NCI-H1105 treated with DMSO at 0.1 percent for 48 hours (cell line): ENCODE measurements at places on chromosomes 16 and 17.

DNA sequence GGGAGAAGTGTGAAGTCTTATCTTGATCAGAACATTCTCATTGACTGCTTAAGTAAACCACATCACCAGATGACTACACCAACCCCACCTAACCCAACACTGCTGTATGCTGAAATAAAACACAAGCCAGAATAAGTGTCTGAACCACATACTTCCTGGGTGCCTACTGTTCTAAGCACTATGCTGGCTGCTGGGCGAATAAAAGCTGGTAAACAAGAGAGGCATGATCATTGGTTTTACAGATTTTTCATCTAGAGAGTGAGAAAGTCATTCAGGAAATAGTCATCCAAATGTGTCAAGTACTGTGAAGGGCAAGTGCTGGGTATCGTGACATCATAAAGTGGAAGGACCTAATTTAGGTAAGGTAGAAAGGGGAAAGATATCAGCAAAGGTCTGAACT, 199.0 kb upstream of the SOX9 start:
- no peak for DNase-seq

DNA sequence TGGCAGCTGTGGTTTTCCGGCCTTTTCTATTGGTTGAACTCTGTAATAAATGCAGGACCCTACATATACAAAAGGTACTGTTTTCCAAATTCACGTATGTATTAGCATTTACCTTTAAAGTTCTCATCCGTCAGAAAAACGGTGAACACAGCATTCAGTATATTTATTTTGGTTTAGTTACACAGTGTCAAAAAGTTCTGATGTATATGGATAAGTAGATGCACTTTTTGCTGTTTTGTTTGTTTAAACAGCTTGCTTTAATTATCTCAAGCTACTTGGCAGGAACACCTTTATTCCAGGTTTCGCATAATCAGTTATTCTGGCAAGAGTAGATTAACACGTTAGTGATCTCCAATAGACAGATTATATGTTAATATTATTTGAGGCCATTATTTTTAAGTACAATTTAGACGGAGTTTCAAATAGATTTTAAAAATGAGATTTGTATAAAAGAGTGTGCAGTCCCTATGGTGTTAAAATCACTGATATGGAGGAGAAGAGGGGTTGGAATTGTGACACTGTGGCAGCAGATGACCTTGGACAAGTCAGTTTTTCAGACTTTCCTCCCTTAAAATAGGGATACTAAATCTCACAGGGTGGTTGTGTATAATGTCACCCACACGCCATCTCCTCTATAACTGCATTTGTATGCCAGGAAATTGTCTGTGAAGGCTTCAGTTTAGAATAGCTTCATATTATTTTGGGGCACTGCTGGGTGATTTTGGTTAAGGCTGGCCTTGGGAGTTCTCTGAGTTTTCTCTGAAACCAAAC, 2.1 kb downstream of the HERPUD1 start:
- DNase-seq, result peak; percentile 24

GRCh38 chr17:42529061-42529460, 7.0 kb upstream of the NAGLU start:
- DNase-seq, result no peak

DNA sequence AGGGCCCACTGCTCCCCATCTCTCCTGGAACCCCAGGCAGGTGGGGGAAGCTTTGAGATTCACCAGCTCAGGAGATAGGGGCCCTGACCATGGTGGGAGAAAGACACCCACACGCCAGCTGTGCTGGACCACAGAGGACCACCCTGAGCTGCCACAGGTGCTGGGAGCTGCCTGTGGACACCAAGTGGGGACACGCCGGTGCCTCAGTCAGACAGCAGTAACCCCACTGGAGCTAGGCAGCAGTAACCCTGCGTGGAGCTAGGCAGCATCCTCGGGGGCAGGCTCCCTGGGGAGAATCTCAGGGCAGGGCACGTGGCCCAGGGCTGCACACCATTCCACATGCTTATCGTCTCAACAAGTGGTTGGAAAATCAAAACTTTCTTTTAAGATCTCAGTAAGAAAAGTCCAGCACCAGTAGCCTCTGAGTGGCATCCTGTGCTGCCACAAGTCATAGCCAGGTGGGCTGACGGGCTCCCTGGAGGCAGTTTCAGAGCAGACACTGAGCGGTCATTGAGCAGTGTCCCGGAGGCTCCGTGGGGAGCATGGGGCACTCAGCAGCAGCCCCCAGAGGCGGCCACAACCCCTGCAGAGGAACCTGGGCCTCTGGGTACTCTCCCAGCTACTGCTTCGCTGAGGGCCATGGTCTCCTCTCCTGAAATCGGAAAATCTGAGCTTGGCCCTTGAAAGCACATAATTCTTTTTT, 8.0 kb upstream of the HEXD start:
- no peak for DNase-seq

- no peak for DNase-seq
Measured at GRCh38 chr17:37683454-37683984, 40.3 kb upstream of the DDX52 start.

- DNase-seq, result no peak
Measured at GRCh38 chr16:13838401-13839190, 81.4 kb upstream of the ERCC4 start.

GRCh38 chr16:73288520-73288919, 240.6 kb upstream of the ZFHX3 start:
- DNase-seq, result no peak

GRCh38 chr17:55806745-55807495, 56.1 kb downstream of the PCTP start:
- DNase-seq, result no peak

DNA sequence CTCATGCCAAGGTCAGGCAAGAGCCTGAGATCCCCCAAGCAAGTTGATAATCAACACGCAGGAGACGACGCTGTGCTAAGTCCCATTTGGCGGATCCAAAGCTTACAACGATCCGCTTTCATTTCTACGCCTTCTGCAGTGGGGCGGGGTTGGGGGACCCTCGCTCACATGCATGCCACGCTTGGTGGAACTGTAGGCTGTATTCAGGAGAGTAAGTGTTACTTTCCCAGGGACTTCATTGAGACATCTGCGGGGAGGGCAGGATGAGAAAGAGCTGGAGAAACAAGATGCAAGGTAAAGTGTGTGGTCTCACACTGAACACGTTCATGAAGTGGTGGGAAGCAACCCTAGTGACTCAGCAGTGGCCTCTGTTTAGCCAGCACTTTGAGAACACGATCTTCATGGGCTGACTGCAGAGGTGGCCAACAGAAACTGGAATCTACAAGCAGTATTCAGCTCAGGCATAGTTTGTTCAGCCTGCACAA, 100.5 kb downstream of the XYLT1 start:
- no peak for DNase-seq

DNA sequence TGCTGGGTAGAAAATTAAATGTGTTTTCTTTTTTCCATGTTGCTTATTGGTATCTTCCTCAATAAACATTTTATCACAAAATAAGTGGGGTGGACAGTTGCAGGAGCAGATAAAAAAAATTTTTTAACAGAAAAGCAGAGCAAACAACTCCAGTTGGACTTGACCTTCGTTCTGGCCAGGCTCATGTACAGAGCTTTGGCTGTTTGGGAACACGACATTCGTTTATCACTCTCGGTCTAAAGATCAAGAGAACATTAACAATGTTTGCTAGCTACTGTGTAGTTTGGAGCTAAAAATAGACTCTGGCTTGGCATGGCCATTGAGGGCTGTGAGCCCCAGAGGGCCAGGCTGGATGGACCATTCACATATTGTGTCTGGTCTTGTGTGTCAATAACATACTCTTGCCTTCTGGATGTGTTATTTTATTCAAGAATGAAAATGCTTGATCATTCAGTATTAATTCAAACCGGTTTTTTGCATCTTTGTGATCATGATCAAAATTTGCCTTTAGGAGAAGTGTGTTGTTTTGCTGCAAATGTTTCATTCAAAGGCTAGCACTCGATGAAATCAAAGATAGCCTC, 56.6 kb downstream of the TMEM186 start:
- DNase-seq, result no peak

GRCh38 chr17:69723741-69724140, 309.2 kb downstream of the MAP2K6 start:
- DNase-seq, result no peak

DNA sequence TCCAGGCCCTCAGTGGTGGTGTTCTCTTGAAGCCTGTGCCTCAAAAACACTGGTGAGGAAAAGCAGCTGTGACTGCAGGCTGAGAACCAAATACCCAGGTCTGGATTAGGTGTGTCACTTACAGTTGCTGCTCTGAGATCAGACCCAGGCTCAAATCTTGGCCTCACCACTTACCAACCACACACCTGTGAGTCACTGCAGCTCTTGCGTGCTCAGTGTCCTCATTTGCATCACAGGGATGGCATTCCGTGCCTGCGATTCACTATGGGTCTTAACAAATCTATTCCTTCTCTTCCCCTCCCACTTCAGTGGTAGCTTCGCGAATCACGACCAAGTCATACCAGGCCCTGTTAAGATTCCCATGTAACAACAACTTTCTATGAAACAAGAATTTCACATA, 233.4 kb upstream of the HSBP1 start:
- no peak for DNase-seq

GRCh38 chr17:41864836-41865595, at the start of gene KLHL11:
Gene KLHL11 (minus strand): TSS chr17:41865423. CDS start chr17:41865370, 53 bp downstream.
- peak; percentile 84 for DNase-seq

- DNase-seq, result no peak
Measured at GRCh38 chr17:2867441-2868424, 71.5 kb downstream of the RAP1GAP2 start.

- DNase-seq, result no peak
Measured at GRCh38 chr17:47286198-47286914, 32.7 kb downstream of the ITGB3 start.

DNA sequence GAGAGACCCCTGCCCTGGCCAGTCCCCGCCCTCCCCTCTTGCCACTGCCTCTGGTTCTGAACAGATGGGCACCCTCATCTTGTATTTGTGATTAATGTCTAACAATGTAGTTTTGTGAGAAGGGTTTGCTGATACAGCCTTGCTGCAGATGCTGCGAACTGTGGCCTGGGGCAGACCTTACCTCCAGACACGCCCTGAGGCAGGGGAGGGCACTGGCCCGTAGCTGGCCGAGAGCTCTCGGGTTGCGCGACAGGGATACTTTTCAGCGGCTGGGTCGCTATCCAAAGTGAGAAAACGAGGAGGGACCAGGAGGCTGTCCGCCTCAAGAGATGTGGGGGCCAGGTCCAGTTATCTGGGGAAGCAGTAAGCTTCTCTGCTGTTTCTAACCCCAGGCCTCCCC, 21.9 kb downstream of the STH start:
- DNase-seq, result no peak

DNA sequence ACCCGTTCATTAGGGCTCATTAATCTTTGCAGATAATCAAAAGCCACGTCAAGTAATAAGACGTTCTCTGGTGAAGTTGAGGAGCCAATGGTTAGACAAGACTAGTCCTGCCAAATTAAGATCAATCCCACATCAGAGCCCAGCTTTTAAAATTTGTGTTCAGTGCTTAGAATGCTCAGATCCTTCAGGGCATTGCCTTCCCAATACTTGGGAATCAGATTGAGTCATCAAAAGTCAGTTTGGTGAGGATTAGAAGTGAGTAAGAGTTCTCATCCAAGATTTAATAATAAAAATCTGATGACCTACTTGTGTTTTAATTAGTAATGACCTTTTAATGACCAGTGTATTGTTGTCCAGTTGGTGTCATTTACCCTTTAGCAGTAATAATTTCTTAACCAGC, 19.8 kb downstream of the MAP2K4 start:
- DNase-seq, result no peak

GRCh38 chr16:74296432-74297144, at the start of gene PSMD7:
Gene PSMD7 (plus strand): TSS chr16:74296814. CDS start chr16:74296915, 101 bp downstream.
- peak; percentile 78 for DNase-seq

- no peak for DNase-seq
Measured at GRCh38 chr16:13568803-13569202, 351.2 kb upstream of the ERCC4 start.

- no peak for DNase-seq
Measured at GRCh38 chr17:80331820-80332219, 71.2 kb downstream of the RNF213 start.

DNA sequence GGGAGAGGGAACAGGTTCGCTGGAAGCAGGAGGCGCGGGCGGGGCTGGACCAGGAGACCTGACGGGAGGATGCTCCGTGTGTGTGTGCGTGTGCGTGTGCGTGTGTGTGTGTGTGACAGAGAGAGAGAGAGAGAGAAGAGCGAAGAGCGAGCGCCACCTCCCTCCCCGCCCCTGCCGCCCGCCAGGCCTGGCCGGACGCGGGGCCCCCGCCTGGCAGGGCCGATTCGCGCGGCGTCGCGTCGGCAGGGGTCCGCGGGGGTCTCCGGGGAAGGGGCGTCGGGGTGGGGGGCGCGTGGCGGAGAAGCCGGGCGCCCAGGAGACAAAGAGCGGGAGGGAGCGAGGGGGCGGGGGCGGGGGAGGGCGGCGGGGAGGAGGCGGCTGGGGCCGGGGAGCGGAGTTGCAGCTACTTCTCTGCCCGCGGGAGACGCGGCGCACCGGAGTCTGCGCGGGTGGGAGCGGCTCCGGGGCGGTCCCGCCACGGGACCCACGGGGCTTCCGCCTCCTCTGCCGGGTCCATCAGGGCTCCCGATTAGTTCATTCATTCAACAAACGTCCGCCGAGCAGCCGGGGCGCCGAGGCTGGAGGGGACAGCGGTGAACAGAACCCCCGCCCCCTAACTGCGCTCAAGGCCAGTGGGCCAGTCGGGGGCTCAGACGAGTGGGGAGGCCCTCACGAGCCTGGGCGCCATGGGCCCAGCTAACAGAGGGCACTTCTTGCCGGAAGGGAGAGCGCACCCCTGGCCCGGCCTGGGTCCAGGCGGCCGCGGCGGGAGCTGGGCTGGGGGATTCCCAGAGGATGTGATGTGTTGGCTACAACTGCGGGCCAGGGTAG, at the start of gene SAMD14:
Gene SAMD14 (minus strand): TSS at position 433 of the 831 bp plus-strand sequence. CDS start 5,201 bp downstream, outside the sequence.
- DNase-seq, result peak; percentile 5

GRCh38 chr17:8122924-8123694, 797 bp downstream of the HES7 start:
- DNase-seq, result peak; percentile 17
